ENCODE measurements at places on chromosomes 12 and 14.
A peak's percentile ranks its signal among the peaks of the same experiment; 100 is the strongest.

- no peak for DNase-seq
These were observed 8.3 kb downstream of the TSPAN11 start for GRCh38 chr12:30934811-30935210.

GRCh38 chr12:106743270-106743988 is 31.1 kb upstream of the RIC8B start:
- no peak for DNase-seq

GRCh38 chr12:72586456-72586855 is 314.3 kb downstream of the TRHDE start:
- no peak for DNase-seq

- no peak for DNase-seq
These were observed 30.2 kb downstream of the CACNA1C start for GRCh38 chr12:2083008-2083407.

DNA sequence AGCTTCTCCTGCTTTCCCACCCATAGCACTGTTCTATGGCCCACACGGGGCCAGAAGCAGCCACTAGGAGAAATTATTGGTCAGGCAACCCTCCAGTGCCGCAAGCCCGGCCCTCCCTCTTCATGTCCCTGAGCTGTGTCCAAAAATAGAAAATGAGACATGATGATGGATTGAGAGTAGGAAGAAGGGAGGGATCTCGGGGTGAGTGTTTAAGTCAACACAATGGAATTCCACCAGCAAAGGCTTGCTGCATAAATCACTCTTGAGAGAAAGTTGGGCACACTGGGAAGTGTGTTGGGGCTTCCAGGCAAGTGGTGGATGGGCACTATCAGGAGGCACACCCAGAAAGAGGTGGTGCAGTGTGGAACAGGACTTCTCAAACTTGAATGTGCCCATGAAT is 94.2 kb downstream of the LLPH start:
- DNase-seq = no peak

DNA sequence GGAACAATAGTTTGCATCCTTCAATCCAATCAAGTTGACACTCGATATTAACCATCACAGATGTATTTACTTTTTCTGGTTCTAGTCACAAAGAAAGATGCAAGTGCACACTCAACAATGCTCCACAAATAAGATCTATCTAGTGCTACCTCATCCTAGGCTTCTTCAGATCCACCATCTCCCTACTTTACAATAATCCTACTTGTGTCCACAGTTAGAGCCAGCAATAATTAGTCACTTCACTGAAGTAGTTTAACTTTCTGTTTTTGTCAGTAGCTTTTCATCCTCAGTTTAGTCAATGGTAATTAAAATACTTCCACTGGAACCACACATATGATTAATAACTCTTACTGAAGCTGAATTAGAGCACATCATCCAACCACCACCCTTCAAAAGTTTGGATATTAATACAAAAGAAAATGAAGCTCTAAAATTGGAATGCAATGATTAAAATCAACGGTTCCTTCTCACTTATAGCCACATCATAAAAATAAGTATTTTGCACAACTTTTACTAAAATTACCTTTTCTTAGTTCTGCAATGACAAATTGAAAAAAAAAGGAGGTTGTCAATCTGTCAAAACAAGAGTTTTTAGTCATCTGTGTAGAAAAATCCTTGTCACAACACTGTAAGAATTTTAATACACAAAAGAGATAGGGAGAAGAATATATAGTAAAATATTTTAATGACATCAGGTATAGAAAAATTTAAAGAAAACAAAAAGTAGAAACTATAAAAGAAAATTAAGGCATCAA is 28.2 kb upstream of the SNRPF start:
- DNase-seq = no peak

DNA sequence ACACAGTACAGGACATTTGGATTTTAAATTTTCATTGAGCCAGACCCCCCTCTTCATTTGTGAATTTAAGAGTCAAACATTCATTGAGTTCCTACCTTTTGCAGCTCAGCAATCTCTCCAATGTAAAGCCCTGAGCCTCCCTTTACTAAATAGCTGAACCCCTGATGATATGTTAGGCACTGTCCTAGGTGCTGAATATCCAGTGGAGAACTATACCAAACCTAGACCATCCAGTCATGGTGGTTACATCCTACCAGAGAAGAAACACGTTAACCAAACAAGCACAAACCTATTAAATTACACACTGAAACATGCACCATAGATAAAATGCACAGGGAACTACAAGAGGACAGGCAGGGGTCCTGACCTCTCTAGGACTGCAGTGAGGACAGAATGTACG is 1585.3 kb upstream of the TMEM132C start:
- no peak for DNase-seq

DNA sequence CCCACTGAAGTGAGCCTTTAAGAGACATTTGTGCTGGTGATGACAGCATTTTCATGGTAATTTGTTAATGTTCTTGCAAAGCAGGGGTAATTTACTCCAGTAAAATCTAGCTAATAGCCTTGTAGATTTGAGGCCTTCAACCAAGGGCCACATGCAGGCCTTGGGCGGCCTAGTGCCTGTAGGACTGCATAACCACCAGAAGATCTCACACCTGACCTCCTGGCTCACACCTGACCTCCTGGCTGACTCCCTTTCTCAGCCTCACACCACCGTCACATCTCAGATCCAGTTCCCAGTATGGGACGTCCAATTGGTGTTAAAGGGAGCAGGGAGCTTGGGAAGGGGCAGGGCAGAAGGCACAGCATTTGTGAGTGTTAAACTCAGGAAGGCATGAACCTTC is 26.9 kb downstream of the C12orf42 start:
- DNase-seq = peak; percentile 57

GRCh38 chr14:42299692-42300091 is 693.0 kb downstream of the LRFN5 start:
- no peak for DNase-seq

DNA sequence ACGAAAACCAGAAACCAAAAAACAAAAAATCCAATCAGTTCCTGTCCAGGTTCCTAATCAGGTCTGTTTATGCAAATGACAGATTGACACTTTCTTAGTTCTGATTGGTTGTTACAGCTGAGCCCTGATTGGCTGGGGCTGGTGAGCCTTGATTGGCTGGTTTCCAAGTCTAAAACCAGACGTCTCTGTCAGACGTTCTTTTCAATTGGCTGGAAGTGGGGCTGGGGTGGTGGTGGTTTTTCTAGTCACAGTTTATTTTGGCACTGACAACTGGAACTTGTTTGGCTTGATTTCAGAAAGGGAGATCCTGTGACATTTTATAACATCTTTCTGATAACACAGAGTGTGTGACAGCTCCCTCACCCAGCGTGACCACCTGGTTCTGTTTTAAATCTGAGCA is 36.1 kb upstream of the PRICKLE1 start:
- DNase-seq = no peak

GRCh38 chr14:95758331-95758730 is 44.4 kb upstream of the TCL1A start:
- DNase-seq = no peak

DNA sequence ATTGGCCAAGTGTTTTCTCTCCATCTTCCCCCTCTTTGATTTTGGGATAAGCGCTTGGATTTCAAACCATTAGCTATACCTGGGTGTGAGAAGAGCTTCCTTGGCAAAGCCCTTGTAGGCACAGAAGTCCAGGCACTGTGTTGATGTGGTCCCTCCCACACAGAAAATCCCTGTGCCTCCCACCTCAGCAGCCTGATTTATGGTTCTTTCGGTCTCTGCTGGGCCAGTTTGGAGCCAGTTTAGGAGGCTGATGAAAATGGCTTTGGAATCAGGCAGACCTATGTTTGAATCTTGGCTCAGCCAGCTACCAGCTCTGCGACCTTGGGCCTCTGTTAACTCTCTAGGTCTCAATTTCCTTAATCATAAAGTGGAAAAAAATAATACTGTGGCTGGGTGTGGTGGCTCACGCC is 9.6 kb upstream of the IFT81 start:
- DNase-seq = no peak

DNA sequence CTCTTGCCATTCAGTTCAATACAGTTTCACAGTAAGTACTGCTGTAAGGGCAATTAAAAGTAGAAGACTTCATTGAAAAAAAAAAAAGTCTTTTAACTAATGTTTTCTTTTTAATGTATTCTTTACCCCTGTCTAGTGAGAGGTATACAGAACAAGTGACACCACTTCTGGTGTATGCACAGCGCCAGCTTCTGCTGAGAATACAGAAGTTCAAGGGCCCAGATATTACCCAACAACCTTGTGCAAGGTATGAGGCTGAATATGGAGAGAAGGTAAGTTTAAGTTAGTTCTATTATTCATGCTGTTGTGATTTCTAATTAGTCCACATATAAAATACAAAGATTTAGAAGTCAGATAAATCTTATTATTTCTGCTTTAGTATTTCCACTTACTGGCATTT is 168.7 kb downstream of the CFAP54 start:
- no peak for DNase-seq

- no peak for DNase-seq
These were observed 2.8 kb downstream of the TSHR start for GRCh38 chr14:80958226-80958625.

DNA sequence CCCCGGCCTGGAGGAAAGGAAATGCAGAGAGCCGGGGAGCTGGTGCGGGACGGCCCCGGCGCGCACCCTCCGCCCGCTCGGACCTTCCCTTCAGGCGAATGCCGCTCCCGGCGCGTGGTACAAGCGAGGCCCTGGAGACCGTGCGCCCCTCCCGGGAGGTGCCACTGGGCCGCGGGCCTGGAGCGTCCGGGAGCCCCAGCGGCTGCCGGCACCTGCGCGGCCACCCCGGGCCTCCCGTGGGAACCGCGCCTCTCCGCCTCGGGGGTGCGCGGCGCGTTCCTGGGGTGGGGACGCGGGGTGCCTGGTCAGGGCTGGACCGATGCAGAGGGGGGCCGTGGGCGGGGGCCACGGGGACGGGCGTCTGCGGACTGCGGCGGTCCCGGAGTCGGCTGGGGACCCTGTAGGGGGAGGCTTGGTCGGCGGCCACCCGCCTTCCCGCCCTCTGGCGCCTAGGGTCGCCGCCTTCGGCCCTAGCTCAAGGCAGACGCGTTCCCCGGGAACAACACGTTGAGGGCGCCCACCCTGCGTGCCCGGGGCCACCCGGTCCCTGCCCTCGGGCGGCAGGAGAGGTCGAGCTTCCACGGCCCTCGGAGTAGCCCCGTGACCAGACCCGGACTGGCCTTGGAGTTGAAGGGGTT is 599 bp downstream of the PAPLN start:
- peak; percentile 76 for DNase-seq

GRCh38 chr14:78245238-78245637 is 75.1 kb downstream of the NRXN3 start:
- no peak for DNase-seq

- no peak for DNase-seq
These were observed 73.9 kb downstream of the SYT1 start for GRCh38 chr12:78938341-78939084.

- no peak for DNase-seq
These were observed 13.2 kb upstream of the MAP1LC3B2 start for GRCh38 chr12:116545936-116546335.

DNA sequence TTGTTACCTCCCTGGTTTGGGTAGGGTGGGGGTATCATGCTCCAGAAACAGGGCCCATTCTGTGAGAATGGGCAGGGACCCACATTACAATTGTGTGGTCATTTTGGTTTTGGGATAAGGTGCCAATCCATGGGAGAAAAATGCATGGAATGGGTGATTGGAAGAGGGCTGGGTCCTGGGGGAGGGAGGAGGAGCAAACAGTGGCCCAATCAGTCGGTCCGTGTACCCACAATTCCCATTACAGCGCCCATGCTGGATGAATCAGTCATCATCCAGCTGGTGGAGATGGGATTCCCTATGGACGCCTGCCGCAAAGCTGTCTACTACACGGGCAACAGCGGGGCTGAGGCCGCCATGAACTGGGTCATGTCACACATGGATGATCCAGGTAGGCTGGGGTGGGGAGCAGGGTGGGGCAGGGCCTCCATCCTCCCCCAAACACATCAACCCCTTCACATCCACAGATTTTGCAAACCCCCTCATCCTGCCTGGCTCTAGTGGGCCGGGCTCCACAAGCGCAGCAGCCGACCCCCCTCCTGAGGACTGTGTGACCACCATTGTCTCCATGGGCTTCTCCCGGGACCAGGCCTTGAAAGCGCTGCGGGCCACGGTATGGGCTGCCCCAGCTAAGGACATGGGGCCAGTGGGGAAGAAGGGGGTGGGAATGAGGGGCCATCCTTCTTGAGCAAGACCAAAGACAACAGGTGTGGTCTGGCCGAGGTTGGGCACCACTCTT is 3.6 kb upstream of the TPI1 start:
- peak; percentile 69 for DNase-seq

GRCh38 chr12:79296871-79297270 is 393.9 kb downstream of the PAWR start:
- DNase-seq = no peak

DNA sequence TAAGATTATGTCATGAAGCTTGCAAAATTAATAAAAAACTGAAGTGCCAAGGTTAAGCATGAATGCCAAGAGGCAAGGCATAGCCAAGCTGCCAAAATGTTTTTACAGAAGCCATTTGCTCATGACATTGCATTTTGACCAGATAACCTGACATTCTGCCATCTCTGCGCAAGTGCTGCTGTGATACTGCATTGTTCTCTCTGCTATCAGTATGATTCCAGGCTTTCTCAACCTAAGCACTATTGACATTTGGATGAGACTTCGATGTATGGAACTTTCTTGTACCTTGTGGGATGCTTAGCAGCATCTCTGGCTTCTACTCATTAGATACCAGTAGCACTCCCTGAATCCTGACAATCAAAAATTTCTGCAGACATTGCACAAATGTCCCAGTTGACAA is 139.2 kb downstream of the RASSF9 start:
- no peak for DNase-seq

DNA sequence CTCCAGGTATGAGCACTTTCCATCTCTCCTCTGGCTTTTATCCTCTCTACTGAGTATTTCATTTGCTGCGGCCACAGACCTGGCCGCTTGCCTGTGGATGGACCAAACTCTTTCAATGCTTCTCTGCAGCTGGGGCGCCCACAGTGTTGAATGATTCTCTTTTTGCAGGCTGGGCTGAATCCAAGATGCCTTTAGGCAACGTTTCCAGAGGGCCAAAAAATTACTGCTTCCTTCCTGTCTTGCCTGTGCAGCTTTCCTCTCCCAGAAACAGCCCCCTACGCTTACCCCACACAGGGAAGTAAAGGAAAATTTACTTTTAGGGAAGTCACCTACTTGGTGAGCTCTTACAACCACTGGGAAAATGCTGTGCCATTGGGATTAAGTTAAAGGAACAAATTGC is 55.6 kb upstream of the JDP2 start:
- DNase-seq = no peak

DNA sequence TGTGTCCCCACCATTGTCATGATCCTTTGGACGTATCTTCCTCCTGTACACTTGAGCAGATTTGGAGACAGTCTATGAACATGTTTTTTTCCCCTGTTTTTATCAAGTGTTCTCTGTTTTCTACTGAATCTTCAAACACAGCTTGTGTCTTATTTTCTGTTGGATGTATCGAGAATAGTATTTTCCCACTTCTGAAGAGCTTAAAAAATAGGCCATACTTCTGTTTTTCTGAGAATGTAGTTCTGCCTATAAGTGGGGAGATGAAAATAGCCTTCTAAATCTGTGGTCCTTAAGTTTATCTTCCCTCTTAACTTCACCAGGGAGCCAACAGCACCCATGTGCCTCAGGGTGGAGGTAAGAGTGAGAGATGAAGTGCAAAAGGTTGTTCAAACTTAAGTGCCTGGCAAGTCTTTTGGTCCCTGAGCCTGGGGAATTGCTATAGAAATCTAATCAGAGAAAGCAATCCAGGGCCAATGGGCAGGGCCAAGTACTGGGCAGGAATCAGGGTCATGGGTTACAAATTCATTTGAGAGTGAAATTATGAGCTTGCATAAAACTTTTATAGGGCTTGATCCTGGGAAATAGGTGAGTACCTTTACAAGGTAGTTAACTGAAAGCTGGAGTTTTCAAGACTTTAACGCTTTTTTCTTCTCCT is 58.9 kb downstream of the ARF6 start:
- no peak for DNase-seq

- DNase-seq = no peak
These were observed 4.5 kb downstream of the DPF3 start for GRCh38 chr14:72889366-72889765.

Data from spleen (tissue), 13 donors.